GM06990 (cell line): ENCODE measurements at places on chromosomes 6 and 20.
A peak's percentile ranks its signal among the peaks of the same experiment; 100 is the strongest.

DNA sequence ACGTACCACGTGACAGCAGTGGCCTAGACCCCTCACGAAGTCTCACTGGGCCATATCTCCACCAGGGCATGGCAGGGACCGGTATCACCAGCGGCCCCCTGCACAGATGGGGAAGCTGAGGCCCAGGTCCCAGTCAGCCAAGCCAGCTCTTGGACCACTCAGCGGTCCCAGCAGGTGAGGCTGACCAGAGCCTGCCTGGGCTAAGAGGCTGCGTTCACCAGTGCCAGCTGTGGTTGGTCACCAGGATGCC is 2.6 kb upstream of the MRGBP start:
- no peak for DNase-seq

GRCh38 chr6:111750753-111751673 is 122.2 kb downstream of the FYN start:
- DNase-seq, result peak; percentile 34

DNA sequence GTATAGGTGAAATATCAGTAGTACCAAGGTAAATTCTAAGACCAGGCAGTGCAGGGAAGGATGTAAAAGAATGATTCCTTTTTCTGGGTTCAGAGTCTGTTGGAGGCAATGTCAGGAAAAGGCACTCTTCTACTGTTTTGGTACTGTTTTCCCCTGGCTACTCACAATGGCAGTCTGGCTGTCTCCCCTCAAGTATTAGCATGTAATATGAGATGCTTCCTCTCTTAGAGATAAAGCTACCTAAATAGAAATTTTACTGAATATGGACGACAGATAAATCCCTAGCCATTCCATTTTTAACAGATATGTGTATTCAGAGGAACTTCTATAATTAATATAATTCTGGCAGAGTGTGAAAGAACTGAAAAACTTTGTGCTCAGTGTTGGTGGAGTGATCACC is 3.5 kb downstream of the RNF8 start:
- no peak for DNase-seq

GRCh38 chr6:11785415-11785773 is 6.8 kb upstream of the ADTRP start:
- DNase-seq, result peak; percentile 56

GRCh38 chr20:62367136-62367632 is at the start of gene LAMA5:
Gene LAMA5 (minus strand): TSS chr20:62367312. CDS start chr20:62367245, 67 bp downstream.
- DNase-seq, result no peak

- no peak for DNase-seq
These were observed 60.5 kb upstream of the SALL4 start for GRCh38 chr20:51862796-51863195.

DNA sequence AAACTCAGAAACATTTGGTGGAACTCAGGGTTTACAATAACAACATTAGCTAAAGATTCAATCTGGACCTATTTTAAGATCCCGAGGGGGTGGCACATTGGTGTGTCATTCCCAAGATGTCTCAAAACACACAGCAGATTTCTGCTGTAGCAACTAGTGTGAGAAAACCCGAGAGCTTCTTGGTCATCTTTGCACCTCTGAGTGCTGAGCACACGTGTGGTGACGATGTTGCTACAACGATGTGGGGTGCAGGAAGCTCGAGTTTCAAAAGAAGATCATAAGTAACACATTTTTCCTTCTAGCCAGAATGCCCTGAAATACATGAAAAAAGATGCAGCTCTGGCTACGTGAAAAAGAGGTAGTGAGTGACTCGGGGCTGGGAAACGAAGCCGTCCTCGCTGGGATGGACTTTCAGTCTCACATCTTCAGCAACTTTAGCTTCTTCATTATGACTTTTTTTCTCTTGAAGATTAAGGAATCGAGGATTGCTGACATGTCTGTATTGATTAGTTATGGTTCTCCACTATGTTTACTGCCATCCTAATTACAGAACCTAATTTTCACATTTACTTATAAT is 1.5 kb downstream of the RAMACL start:
- no peak for DNase-seq

DNA sequence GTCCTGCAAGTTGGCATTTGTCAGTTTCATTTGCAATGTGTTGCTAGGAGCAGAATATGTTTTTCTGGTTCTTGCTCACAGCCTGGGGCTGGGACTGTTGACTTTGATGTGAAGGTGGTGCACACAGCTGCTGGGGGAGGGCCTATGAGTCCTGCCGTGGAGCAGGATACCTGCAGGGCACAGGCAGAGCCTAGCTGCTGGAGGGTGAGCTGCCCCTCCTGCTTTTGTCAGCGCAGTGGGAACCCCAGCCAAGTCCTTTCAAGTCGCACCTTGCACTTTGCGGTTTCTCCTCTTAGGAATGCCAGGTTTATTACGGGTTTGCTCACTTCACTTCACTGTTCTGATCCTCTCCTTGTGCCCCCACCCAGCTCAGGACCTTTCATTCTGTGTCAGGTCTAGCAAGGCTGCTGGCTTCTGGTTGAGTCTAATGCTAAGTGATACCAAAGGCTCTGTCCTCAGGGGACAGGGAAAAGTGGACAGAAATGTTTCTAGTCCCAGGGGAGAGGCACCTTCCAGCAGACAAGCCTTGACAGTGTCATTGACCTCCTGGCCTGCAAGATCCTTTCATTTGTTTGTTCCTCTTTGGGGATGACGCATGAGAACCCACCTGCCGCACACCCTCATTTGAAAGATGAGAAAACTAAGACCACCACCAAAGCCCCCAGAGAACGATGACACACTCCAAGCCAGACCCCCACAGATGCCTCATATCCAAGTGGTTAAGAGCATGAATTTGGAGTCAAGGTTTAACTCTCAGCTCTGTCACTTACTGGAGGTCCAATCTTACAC is 2.7 kb upstream of the SPO11 start:
- DNase-seq, result no peak

DNA sequence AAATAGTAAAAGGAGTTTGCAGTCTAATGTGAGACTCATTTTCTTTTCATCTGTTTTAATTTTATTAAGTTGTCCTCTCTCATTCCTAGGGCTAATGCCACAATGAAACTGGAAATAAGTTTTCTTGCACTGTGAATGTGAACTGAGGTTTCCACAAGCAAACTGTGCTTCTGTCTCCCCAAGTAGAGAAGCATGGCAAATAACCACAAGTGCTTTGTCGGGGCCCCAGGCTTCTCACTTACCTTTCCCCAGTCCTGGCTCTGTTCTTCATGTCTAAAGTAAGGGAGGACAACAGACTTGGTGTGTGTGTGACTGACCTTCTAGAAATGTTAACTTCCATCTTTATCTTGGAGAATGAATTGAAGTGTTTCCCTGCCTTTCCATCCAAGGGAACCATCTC is 80.8 kb downstream of the CBFA2T2 start:
- DNase-seq, result no peak

DNA sequence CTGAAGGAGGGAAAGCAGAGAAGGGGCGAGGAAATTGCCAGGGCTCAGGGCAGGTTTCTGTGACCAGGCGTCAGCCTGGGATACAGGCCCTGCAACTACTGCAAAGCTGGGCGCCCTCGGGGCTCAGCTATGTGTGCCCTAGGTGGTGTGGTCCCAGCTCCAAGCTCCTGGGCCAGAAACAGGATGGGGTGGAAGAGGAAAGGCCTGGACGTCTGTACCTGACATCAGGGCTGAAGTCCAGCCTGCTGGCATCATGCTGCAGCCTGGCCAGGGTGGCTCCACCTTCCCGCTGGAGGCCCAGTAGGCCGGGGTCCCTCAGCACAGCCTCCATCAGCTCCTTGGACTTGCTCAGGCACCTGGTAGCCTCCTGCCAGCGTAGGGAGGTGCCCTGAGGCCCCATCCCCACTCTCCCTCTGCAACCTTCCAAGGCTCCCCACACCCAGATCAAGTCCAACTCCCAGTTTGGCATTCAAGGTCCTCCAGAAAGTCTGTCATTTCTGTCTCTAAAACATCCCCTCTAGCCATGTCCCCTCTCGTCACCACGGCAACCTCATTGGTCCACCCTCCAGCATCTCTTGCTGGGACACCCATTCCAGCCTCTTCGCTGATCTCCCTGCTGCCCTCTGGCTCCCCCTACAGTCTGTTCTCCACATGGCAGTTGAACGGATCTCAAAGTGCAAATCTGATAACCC is 38.2 kb downstream of the KIAA1755 start:
- peak; percentile 18 for DNase-seq

- no peak for DNase-seq
These were observed 155.7 kb upstream of the SASH1 start for GRCh38 chr6:148186916-148187315.

- no peak for DNase-seq
These were observed 167.0 kb downstream of the TBX18 start for GRCh38 chr6:84597238-84597875.

DNA sequence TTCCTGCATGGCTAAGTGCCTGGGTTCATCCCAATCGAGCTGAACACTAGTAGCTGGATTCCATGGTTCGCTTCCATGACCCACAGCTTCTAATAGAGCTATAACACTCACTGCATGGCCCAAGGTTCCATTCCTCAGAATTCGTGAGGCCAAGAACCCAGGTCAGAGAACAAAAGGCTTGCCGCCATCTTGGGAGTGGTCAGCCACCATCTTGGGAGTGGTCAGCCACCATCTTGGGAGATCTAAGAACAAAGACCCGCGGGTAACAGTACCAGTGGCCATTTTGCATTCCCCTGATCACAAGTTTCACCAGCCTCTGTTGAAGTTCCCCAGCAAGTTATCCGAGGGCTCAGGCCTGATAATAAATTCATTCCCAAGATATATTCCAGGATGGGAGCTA is 179.6 kb downstream of the LMBRD1 start:
- DNase-seq, result no peak

DNA sequence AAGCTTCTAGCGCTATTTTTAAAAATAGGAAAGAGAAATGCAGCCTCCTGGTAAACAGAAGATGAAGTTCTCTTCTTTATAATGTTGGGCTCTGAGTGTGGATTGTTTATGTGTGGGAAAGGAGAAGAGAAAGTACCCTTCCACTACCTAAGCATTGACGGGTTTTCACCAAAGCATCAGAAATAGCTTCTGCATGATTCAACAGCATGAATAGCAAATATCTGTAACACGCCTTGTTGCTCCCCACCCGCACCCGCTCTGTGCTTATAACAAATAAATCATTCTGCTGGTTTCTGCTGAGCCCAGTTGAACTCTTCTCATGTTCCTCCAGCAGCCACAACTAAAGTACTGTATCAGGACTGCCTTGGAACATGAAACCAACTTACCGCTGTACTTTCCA is 20.7 kb downstream of the TXLNB start:
- no peak for DNase-seq

DNA sequence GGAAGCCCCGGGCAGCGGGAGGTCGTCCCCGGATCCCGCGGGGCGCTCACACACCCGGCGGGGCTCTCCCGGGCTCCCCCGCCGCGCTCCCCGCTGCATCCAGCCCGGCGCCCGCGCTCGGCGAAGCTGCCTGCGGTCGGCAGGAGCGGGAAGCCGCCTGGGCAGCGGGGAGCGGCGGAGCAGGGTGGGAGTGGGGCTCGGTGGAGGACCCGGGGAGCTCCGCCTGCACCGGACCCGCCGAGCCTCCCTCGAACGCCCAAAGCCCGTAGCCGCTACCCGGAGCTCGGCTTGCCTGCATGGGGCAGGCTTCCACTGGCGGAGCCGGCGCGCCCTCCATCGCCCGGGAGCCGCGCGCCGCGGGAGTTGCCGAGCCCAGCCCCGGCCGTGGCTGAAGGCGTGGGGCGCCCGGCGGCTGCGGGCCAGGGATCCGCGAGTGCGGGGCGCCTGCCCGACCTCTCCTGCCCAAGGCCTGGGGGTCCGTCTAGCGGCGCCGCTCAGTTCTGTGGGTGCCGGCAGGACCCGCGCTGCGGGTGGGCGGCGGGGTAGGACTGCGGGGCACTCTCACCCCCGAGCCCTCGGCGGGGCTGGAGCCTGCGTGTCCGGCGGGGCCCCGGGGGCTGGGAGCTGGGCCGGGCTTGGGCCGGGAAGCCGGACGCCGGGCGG is 671 bp downstream of the CDH4 start:
- DNase-seq, result no peak

DNA sequence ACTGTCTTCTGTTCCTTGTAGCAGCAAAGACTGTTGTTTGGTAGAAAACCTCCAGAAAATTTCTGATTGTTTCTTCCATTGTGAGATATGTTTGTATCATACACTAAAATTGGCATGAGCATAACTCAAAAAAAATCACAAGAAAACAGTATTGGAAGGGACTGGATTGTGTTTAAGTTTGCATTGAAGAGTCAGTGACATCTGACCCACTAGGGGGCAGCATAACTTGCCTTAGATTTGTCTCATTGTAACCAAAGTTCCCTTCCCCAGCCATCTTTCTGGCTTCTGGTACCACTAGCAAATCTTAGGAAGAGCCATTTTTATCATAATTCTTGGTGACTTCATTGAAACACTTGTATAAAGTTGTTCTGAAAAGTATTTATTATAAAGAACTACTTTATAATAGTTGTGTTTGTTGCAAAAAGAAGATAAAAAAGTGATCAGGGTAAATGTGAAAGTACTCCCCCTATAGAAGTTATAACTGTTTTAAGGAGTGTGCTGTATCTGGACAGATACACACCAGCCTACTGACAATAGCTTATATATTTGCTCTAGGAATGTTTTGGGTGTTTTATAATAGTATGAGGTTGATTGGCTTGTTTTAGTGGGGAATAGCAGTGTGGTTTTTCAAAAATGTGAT is 7.7 kb downstream of the CSTF1 start:
- peak; percentile 11 for DNase-seq

DNA sequence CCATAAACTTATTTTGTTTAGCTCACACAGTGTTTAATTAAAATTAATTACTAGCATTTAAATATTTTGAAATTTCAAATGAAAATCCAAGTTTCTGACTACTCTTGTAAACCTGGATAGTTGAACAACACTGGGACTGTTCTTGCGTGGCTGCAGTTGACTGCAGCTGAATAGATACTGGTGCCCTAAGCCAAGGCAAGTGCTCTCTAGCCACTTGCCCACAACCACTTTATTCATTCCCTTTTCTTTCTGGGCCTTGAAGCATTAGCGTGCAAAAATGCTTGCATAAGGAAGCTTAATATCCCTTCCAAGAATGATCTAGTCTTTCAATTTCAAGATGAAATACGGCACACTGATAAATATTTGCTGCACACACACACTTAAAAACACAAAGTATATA is 676.0 kb upstream of the MARCKS start:
- no peak for DNase-seq

- DNase-seq, result no peak
These were observed 64.5 kb upstream of the TNFAIP3 start for GRCh38 chr6:137802408-137803182.

- no peak for DNase-seq
These were observed 60.3 kb downstream of the RNF217 start for GRCh38 chr6:125022391-125022989.

GRCh38 chr6:146876271-146877151 is 277.7 kb downstream of the ADGB start:
- no peak for DNase-seq

DNA sequence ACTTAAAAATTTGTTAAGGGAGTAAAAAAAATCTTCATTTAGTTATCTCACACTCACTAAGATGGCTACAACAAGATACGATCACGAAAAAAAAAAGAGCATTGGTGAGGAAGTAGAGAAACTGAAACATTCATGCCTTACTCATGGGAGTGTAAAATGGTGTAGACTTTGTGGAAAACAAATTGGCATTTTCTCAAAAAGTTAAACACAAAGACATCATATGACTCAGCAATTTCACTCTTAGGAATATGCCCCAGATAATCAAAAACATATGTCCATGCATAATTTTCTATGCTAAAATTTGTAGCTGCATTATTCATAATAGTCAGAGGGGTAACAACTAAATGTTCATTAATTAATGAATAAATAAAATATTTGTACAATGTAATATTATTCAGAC is 120.9 kb upstream of the IRAK1BP1 start:
- no peak for DNase-seq
